Diencephalon (tissue), 1 donor: ENCODE measurements at places on chromosomes 2 and 18. TPM values are rescaled to one million over a fixed set of nuclear protein-coding genes. Genes with fewer than 3 reads are reported as not detected.

Gene PLGLB2
- 1.6 TPM for total RNA-seq

Gene RTP5
- total RNA-seq, result 13.8 TPM

Gene ZSWIM2
- total RNA-seq, result 0.23 TPM

Gene TCF23
- not detected for total RNA-seq

Gene IL1RL1
- total RNA-seq, result 0.69 TPM

Gene AGXT
- not detected for total RNA-seq

Gene HOXD10
- total RNA-seq, result not detected

Gene NPHP1
- 12.9 TPM for total RNA-seq

Gene CKAP2L
- total RNA-seq, result 4.2 TPM

Gene CYS1
- total RNA-seq, result 1.2 TPM

Gene PDE1A
- total RNA-seq, result 34.4 TPM

Gene COLEC12
- 16.8 TPM for total RNA-seq

Gene LOXHD1
- 0.23 TPM for total RNA-seq

Gene MATN3
- total RNA-seq, result 5.1 TPM

Gene MEX3C
- total RNA-seq, result 79.4 TPM

Gene OBSL1
- 47.1 TPM for total RNA-seq

Gene KCNS3
- total RNA-seq, result 2.8 TPM

Gene MYO3B
- total RNA-seq, result 1.2 TPM

Gene ZNF519
- 33.4 TPM for total RNA-seq

Gene REG1B
- total RNA-seq, result not detected

Gene LYG2
- total RNA-seq, result not detected

Gene EPG5
- total RNA-seq, result 25.4 TPM
